ENCODE measurements at places on chromosomes 4 and X.

- DNase-seq: no peak
Measured at GRCh38 chrX:2888309-2888708, 40.8 kb downstream of the ARSD start.

DNA sequence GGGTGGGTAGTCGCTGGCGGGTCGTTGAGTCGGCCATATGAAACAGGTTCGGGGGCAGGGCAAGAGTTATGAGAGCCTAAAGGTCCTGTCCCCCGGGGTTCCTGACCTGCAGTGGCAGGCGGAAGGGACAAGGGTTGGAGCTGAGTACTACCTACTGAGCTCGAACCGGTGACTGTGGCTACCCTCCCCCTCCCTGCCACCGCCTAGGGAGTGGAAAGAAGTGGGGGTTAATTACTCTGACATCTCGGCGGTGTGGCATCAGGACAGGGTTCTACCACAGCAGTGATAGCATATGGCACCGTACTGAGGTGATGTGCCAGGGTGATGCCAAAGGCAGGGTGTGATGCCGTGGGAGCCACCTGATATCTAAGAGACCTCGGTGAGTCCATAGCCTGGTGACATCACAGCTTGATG lies 307 bp downstream of the ATG4A start:
- no peak for DNase-seq

DNA sequence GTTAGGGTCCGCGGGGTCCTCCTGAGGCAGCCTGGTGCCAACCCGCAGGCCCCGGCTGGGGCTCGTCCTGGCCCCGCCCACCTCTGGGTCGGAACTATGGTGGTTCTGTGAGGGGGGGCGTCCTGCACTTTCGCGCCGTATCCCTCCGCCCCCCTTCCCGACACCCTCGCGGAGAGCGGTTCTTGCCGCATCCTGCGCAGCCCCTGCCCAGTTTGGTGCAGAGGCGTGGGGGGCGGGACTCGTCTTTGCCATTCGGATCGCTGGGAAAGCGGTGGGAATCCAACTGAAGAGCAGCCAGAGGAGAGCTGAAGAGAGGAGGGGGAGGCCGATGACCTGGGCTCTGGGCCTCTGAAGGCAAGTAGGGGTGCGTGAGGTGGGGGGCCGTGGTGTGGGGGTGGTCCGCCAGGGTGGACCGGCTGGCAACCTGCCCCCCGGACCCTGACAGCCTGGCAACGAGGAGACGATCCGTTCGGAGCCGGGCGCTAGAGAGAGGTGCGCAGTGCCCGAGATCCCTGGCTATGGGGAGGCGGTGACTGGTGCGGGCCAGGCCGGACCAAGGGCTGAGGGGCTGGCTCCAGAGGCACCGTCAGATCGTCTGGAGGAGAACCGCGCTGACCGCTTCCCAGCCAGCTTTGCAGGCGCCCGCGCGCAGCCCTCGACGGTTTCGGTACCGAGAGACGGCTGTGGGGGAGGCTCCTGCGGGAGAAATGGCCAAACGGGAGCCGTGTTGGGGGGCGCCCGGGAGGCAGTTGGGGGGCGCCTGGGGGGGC lies at the start of gene GPRASP1:
GPRASP1 (plus strand) TSS at position 242 of the 770 bp plus-strand sequence. CDS start 2,431 bp downstream, outside the sequence.
- peak; percentile 52 for DNase-seq

GRCh38 chrX:131779741-131780140 lies 235.9 kb downstream of the OR13H1 start:
- no peak for DNase-seq

DNA sequence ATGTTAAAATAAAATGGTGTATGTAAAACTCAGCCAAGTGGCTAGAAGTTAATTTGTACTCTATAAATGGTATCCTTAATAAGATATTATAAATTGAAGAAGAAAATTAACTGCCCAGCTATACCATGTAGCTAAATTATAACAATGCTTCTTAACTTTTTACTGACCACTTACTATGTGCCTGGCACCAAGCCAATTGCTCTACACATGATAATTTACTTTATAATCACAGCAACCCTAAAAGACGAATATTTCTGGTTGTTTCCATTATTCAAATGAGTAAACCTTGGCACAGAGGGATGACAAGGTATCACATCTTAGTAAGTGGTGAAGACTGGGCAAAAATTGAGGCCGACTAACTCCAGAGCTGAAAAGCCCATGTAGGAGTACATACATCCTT lies 1506.6 kb downstream of the PCDH7 start:
- no peak for DNase-seq

DNA sequence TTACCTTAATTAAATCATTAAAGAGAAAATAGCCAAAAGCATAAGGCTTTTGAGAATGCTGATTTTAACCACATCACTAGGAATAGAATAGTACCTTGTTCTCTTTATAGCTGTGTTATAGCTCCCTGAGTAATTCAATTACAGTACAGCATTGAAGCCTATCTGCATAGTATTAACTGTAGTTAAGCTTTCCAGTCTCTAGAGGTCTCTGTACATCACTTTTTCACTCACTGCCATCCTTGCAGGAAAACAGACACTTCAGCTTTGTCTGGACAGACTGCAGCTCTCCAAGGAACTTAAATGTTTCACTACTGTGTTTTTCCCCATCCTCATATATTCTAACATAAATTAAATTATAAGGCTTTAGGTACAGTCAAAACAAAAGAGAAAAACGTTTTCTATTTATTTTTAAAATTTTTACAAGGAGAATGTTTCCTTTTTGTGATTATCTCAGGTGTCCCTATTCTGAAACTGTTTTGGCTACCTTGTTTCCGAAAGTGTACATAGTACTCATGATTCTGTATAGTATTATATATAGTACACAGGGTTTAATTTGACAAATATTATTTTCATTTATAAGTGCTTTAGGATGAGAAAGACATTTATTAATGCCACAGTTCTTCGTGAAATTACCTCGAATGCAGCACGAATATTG lies 407.9 kb downstream of the PCDH18 start:
- peak; percentile 75 for DNase-seq

GRCh38 chr4:16862697-16863096 lies 35.7 kb downstream of the LDB2 start:
- no peak for DNase-seq

GRCh38 chr4:113763029-113763285 lies 1.4 kb upstream of the CAMK2D start:
- DNase-seq: no peak

- DNase-seq: peak; percentile 17
Measured at GRCh38 chr4:133188433-133189146, 39.5 kb downstream of the PCDH10 start.

GRCh38 chr4:185017964-185018772 lies at the start of gene HELT:
Gene HELT (plus strand): TSS chr4:185018490. CDS start chr4:185018929, 439 bp downstream.
- no peak for DNase-seq

DNA sequence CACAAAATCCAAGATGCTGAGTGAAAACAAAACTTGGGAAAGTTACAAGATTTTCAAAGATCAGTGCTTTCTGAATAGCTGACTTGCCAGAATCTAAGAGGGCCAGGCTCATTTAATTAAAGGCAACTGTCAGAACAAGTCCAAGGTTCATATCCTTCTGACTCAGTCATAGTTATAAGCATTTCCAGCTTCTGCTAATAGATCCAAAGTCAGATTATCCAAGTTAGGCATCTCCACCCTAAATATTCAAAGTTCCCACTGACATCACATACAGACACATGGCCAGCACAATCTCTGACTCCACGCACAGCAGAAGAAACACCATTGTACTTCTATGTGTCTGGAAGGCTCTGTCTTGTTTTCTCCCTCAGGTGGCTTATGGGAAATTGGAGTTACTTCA lies 41.8 kb downstream of the GASK1B start:
- DNase-seq: no peak

DNA sequence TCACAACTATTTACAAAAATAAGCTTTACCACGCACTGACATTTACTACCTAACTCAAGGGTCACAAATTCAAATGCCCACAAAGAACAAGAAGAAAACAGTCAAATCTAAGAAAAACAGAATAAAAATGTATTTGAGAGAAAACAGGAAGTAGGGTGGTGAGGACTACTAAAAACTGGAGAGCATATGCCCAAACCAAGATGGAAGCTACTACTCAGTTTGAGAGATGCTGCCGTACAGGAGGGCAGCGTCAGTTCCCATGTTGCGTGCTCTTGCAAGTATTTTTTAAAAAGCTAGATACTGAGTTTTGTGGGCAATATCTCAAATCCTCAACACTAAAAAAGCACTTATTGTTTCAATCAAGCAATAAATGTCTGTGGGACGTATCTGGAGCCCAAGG lies 16.2 kb downstream of the HNRNPD start:
- DNase-seq: no peak

DNA sequence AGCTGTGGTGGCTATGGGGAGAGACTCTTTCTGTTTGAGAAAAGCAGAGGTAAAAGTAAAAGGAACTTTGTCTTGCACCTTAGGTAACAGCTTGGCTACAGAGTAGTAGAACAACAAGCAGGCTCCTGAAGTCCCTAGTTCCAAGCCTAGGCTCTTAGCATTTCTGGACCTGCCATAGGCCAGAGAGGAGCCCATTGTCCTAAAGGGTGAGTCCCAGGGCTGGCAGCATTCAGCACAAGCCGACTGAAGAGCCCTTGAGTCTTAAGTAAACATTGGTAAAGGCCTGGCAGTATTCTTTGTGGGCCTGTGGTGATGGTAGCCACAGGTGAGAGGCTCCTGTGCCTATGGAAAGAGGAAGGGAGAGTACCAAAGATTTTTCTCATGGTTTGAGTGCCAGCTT lies 38.2 kb downstream of the CSN3 start:
- DNase-seq: no peak

DNA sequence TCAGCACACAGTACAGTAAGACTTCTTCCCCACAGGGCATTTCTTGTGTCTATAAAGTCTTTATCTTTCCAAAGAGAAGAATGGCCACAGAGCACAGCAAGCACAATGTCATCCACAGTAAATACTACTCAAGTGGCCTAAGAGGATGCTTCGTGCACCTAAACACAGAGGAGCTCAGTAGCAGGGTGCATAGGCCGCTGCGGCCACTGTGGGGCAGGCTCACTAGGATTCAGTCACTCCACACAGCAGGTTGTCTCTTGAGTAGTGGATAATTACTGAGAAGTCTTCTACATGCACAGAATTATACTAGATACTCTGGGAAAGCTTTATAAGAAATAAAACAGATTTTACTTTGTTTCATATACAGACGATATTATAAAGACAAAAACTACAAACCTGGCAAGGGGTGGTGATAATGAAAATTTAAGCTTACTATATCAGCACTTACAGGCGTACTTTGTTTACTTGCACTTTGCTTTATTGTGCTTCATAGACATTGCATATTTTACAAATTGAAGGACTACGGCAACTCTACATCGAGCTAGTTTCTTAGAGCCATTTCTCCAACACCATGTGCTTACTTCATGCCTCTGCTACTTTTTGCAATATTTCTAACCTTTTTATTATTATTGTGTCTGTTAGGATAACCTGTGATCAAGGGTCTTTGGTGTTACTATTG lies 78.5 kb downstream of the PRDM5 start:
- DNase-seq: no peak

DNA sequence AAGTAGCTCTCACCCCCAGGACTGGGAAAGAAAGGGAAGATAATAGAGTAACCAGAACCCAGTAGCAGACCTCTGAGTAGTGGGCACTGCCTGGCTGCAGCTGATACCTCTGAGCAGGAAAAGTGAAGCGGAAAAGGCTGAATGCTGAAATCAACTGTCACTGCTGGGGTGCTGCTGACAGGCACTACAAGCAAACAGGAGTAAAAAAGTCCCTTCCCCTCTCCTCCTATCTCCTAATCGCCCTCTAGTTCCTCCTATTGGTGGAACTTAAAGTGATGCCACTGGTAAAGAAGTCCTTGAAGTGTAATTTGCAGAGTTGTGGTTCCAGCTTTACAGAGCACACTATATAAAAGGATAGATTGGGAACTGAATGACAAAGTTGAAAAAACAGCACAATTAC lies 32.8 kb upstream of the GLRB start:
- DNase-seq: peak; percentile 59

- peak; percentile 43 for DNase-seq
Measured at GRCh38 chrX:84046403-84046984, 141.5 kb downstream of the RPS6KA6 start.

DNA sequence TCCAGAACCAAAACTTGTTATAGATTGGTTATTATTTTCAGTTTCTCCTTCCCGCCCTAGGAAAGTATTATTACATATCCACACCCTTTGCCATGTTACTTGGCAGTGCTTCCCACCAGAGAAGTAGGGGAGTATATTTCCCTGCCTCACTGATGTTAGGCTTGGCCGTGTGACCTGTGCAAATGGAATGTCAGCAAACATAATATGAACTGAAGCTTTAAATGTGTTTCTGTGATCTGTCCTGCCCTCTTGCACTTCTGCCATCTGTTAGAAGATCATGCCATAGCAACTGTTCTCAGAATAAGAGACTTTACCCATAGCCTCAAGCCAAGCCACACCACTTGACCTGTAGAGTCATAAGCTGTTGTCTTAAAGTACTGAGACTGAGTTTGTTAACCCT lies 36.7 kb upstream of the NEUROG2 start:
- peak; percentile 73 for DNase-seq

DNA sequence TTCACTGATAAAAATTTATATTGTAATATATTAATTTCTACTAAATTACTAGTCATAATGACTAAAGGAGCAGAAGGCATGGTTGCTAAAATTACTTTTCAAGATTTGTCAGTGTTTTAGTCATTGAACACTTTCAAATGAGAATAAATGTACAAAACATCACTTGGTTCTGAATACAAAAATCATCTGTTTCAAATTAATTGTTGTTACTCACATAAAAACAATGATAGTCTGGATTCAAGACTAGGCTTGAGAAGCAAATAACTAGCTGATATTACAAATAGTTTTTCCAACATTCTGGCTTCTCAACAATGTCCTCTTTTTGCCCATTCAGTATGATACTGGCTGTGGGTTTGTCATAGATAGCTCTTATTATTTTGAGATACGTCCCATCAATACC lies 112.5 kb downstream of the ANAPC10 start:
- DNase-seq: no peak

DNA sequence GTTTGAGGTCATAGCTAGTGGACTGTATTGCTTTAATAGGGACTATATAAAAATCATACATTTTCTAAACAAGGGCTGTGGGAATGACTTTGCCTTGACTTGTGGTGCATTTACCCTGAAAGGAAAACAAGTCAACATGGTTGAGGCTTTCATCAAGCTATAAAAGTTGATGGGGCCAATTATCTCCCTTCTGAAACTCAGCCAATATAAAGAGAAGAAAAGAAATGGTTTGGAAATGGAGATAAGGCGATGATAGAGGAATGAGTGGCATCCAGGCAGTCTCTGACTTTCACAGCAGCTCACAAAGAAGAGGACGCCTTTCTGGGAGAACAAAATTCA lies 118.7 kb downstream of the SMARCA1 start:
- no peak for DNase-seq

- DNase-seq: no peak
Measured at GRCh38 chrX:39144323-39144722, 343.1 kb downstream of the MID1IP1 start.

DNA sequence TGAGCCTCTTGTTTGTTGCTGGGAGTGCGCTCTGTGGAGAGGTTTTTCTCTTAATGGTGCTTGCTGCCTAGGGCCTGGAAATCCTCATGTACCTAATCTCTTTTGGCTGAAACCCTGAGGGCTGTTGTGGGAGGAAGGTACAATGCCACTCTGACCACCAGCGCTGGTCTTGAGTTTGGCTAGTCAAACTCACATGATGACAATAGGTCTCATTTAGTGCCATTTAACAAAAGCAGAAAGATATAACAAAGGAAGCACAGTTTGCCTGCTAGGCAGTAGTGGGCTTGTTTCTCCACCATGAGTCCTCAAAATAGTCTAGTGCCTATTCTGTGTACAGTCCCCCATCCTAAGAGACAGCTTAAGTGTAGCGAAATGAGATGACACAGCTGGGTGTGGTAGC lies 111.3 kb downstream of the TSPAN7 start:
- DNase-seq: no peak

GRCh38 chr4:38958453-38959190 lies 73.6 kb downstream of the TMEM156 start:
- DNase-seq: no peak

- no peak for DNase-seq
Measured at GRCh38 chr4:7716010-7716721, 223.5 kb downstream of the AFAP1 start.

Data from ELR (cell line).